ENCODE measurements at places on chromosomes 6 and 20.

DNA sequence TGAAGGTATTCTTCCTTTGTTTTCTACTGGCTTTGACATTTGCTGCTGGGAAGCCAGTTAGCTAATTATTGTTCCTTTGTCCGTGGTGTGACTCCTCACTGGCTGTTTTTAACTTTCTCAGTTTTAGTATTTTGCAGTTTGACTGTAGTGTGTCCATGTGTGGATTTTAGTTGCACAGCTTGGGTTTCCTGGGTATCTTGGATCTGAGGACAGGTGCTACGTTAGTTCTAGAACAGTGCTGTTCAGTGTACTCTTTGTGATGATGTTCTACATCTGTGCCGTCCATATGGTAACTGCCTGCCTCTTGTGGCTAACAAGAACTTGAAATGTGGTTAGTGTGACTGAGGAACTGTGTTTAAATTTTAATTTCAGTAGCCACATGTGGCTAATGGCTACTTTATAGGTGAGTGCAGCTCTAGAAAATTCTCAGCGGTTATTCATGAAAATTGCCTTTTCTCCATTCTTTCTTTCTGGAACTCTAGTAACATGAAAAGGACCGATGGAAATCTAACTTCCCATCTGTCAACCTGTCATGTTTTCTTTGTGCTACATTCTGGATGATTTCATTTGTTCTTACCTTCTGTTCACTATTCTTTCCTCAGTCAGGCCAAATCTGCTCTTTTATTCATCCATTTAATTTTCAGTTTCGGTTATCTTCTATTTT is 7.4 kb downstream of the SNX9 start:
- DNase-seq, result no peak

- no peak for DNase-seq
Measured at GRCh38 chr20:34859826-34860545, 12.7 kb downstream of the GGT7 start.

DNA sequence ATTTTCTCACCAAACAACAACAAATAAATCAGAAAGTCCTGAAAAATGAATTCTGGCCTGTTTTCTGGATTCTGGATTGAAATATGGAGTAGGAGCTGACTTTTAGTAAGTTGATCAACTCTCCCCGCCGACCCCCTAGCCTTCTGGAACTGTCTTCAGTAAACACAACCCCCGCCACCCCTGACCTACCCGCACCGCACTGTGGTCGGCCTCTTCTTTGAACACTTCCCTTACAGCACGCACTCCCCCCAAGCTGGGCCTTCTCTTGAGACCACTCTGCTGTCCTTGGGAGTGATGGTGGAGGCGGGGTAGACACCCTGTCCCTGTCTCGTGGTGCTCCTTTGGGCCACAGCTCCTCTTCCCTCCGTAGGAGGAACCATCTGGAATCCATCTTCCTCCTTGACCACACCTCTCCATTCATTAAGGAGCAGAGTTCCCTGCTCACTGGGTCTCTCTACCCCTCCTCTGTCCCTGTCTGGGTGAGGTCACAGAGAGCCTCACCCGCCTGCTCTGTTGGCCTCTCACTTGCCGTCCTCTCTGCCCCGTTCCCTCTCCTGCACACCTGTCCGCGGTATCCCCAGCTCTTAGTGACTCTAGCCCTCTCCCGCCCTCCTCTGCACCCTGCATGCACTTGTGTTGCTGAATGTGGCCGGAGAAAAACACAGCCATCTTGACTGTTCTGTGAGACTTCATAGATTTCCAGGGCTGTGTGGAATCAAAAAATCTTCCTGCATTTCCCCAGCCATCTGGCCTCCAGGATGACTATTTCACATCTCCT is 19.1 kb downstream of the SYNJ2 start:
- DNase-seq, result no peak

- DNase-seq, result no peak
Measured at GRCh38 chr6:89221971-89222711, 5.0 kb upstream of the GABRR1 start.

DNA sequence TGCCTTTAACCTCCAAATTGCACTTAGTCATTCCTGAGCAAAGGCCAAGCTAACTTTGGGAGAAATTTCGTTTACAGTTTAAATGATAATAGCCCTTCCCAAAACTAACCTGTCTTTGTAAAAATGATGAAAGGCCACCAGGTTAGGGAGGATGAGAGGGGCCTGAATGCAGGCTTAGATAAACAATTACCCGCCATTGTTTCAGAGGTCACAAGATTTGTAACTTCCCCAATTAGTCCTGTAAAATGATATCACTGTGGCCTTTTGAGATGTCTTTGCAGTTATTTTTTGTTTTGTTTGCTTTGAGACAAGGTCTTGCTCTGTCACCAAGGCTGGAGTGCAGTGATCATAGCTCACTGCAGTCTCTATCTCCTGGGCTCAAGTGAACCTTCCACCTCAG is 26.3 kb downstream of the GNL1 start:
- DNase-seq, result no peak

DNA sequence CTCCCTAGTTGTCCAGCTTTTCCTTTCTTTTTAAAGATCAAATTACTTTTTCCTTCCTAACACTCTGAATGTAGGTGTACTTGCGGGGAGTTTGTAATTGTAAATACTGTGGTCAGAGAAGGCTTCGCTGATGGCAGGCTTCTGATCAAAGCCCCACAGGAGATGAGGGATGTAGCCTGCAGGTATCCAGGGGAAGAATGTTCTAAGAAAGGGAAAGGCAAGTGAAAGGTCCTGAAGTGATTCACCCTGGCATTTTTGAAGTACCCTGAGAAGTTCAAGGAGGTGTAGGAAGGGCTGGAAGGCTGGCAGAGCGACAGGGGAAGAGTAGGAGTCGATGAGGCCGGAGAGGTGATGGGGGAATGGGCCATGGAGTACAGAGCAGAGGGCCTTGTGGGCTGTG is 38.2 kb upstream of the CCN6 start:
- DNase-seq, result no peak

DNA sequence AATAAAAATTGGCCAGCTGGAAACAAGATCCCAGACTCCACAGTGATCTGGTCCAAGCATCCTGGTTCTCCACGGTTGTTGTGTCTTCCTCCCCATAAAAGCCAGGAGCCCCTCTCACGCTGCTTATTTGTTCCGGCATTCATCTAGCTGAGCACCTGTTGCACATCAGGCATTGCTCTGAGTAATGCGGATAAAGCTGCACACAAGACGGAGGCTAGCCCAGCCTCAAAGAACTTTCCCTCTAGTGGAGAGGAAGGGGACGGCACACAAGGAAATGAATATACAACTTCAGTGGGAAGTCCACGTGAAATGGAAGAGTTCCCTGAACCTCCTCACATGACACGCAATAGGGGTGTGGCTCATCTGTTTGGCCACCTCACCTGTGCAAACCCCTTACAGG is 30.3 kb upstream of the NXT1 start:
- DNase-seq, result no peak

GRCh38 chr6:142848976-142849375 is 96.0 kb downstream of the HIVEP2 start:
- DNase-seq, result no peak

GRCh38 chr6:11625302-11625701 is 87.8 kb downstream of the TMEM170B start:
- no peak for DNase-seq

- no peak for DNase-seq
Measured at GRCh38 chr6:161961796-161962195, 687.9 kb upstream of the AGPAT4 start.

- no peak for DNase-seq
Measured at GRCh38 chr6:109762769-109763441, 71.8 kb downstream of the FIG4 start.

DNA sequence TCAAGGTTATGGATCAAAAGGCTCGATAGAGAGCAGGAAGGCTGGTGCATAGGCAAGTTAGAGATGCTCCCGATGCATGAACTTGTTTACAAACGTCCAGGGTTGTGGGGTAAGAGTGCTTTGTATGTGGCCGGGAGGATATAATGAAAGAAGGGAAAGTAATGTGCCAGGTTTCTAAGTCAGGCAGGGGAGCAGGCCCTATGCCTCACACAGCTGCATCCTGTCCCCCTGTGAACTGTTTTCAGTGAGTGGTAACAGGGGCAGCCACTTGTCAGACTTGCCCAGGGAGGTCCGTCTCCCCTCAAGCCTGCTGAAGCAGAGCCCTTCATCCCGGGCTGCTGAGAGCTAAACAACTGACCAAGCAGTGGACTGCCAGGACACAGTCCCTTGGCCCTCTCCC is 19.4 kb downstream of the KCNK5 start:
- no peak for DNase-seq

- DNase-seq, result no peak
Measured at GRCh38 chr20:59363101-59363500, 62.7 kb downstream of the EDN3 start.

DNA sequence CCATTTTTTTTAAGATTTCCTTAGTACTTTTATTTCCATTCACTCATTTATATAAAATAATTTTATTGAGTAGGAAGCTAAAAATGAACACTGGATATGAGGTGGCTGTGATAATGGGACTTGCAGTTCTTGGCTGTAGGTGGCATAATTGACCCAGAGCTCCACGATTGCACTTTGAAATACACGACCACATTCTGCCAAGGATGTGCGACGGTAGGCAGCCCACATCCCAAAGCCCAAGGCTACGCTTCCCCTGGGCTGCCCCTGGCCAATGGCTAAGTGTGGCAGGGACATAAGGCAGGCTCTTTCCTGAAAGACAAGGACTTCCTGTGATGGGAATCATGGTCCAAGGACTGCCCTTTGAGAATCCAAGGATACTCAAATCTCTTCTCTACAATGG is 43.7 kb upstream of the ADTRP start:
- DNase-seq, result no peak

GRCh38 chr20:42559665-42560064 is 630.0 kb downstream of the PTPRT start:
- DNase-seq, result no peak

DNA sequence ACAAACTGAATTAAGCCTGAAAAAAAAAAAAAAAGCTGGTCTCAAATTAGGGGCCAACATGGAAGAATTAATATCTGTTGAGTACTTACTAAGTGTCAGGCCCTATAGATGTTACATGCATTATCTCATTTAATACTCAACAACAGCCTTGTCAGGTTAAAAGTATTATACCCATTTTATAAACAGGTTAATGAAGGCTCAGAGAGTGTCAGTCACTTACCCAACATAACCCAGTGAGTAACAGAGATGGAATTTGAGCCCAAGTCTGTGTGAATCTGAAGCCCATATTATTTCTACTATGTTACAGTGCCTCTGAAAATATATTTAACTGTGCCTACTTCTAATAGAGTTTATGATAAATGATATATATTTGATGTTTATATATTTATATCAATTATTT is 11.3 kb upstream of the EIF2S2 start:
- no peak for DNase-seq

DNA sequence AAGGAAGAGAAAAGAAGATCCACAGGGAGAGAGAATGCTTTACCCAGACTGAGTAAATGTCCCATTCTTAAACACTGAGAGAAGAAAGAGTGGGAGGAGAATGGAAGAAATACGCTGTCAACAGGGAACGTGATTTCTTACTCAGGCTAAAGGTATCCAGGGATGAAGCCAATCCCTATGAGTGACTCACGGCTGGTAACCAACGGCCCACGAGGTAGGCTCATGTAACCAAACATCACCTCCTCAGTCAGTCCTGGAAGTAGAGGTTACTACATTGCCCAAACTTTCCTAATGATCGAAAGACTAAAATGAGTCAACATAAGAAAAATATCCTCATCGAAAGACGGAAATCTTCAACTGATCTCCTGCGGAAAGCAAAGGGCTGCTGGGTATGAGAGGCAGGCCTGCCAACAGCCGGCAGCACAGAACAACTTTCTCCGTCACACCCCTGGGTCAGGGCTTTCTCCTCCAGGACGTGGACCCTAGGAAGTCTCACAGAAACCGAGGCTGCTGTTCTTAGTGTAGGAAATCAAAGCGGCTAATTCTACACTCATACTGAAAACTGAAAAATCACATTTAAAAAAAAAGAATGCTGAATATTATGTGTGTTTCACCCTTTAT is 292.6 kb downstream of the GMDS start:
- peak; percentile 80 for DNase-seq

DNA sequence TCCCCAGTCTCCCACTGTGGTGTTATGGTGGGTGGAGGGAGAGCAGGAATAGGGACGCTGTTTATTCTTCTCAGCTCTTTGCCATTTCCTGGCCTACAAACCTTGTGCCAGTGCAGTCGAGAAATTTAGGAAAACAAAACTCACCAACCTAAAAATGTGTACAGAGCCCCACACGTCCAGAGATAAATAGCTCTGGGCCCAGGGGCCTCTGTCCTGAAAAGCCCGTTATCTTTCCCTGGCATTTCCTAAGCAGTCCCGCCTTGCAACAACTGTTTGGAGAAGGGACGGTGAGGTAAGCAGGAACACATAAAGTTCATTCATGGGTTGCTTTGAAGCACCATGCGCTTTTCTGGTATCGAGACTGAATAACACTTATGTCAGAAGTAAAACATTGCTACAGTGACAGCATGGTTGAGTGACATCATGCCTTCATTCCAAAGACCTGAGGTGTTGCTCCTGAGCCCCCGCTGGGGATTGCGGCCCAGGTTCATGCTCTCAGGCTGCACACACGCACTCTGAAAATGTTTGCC is 80.1 kb upstream of the NXT1 start:
- DNase-seq, result peak; percentile 44

DNA sequence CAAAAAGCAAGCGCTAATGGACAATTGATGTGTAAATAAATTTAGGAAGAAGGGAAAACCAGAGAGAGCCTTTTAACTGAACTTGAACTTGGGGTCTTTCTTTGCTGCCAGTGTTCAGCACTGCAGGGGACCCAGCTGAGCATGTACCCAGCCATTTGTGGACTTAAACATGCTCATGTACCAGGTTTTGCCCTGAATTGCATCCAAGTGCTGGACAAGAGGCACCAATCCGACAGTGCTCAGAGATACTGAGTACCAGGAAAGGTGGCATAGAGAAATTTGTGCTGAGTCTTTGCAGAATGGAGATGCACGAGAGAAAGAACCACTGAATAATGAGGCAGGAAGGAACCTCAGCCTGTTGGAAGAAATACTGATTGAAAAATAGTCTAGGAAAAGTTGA is 16.0 kb downstream of the AKAP12 start:
- no peak for DNase-seq

DNA sequence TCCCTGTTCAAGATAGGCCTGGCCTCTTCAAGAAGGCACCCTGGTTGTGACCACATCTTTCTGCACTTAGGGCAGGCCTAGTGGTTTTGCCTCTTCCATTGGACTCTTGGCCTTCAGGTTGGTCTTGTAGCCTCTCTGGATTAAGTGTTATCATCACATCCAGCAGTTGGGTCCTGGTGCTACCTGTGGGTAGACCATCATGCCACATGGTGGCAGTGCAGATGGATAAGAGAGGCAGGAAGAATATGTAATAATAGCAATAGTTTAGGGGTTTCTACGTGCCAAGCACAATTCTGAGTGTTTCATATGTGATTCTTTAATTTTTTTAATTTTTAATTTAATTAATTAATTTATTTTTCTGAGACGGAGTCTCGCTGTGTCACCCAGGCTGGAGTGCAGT is 28.5 kb upstream of the SNRPB2 start:
- no peak for DNase-seq

Measured in AG04449 (cell line).